ENCODE measurements at places on chromosomes 6 and 20. TPM values are rescaled to one million over a fixed set of nuclear protein-coding genes. Genes with fewer than 3 reads are reported as not detected.

Gene OVOL2
- total RNA-seq = not detected

GRCh38 chr6:22067122-22067521 lies 229.7 kb downstream of the PRL start:
- H3K4me1 ChIP-seq = peaks cover 13% of the 10 kb centered on the region
- no peak overlapping the region for H3K4me3 ChIP-seq
- no peak for DNase-seq
- peak overlapping the region; percentile 37 for H3K27ac ChIP-seq

- no peaks in the 10 kb centered on the region for H3K36me3 ChIP-seq
- no peak for DNase-seq
- no peak overlapping the region for H3K4me3 ChIP-seq
- peaks cover 71% of the 10 kb centered on the region for H3K4me1 ChIP-seq
- peak overlapping the region; percentile 65 for H3K27ac ChIP-seq
Measured at GRCh38 chr6:15297895-15298590, 52.2 kb downstream of the JARID2 start.

DNA sequence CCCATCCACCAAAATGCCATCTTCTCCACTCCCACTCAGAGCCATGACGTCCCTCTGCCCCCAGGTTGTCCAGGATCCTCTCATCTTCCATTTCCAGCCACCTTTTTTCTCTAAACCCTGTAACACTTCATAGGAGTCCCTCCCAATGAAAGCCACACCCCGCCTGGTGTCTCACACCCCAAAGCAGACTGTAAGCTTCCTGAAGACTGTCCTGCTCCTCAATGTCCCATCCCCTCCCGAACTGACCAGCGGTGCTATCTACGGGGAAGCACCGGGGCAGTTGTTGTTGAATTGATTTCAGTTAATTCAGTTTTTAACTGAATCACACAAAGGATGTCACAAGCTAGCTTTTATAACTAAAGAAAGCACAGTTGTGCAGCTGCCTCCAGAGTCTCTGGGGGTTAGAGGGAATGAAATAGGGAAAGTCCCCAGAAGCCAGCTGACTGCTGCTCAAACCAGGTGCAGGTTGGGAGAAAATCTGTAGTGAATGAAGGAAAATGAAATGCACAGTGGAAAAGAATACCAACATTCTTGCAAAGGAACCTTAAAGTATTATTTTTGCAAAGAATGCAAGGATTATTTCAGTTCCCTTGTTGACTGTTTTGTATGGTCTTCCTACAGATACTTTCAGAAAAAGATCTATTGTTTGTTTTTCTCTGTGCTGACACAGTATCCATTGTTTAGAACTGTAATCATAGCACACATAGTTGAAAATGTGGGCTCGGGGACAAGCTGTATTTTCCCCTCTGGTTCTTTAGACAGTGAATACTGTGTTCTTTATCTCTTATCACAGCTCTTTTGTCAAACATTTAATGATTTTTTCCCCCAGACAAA lies 222.6 kb upstream of the QKI start:
- H3K4me1 ChIP-seq = peaks cover 8% of the 10 kb centered on the region
- H3K27me3 ChIP-seq = no peaks in the 10 kb centered on the region
- no peak for DNase-seq

- H3K36me3 ChIP-seq = peaks cover 7% of the 10 kb centered on the region
- no peaks in the 10 kb centered on the region for H3K27me3 ChIP-seq
- no peak overlapping the region for H3K27ac ChIP-seq
- H3K4me1 ChIP-seq = peaks cover 47% of the 10 kb centered on the region
- peak; percentile 66 for DNase-seq
Measured at GRCh38 chr20:62808211-62808865, 3.7 kb downstream of the OGFR start.

Data from heart right ventricle (tissue), 16 donors.